ENCODE measurements at places on chromosomes 3 and 15.

GRCh38 chr15:72176743-72177142 is 20.8 kb downstream of the GRAMD2A start:
- DNase-seq: no peak

DNA sequence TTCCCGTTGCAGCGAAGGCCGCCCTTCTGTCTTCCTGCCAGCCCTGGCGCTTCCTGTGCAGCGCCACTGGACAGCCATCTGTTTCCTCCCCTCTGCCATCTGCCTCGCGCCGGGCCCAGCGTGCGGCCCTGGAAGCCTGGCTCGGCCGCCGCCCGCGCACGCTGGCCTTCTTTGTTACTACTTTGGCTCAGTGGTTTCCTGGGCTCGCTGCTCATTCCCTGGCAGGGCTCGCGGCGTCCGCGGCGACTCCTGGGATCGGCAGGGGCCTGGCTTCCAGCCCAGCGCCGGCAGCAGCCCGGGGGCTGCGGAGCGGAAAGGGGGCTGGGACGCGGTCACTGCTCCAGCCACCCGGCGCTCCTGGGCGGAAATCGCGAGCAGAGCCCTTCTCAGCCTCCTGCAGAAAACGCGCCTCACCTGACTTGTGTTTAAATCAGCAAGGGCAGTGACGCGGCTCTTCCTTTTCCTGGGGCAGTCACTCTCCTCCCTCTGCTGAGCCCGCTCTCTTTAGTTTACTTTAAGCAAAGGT is 10.0 kb downstream of the CMTM7 start:
- no peak for DNase-seq

GRCh38 chr15:50390554-50391264 is 33.5 kb upstream of the USP8 start:
- no peak for DNase-seq

GRCh38 chr3:126355251-126355650 is 2.0 kb downstream of the KLF15 start:
- DNase-seq: no peak

- DNase-seq: no peak
Measured at GRCh38 chr15:44009038-44009437, 182.2 kb downstream of the WDR76 start.

- no peak for DNase-seq
Measured at GRCh38 chr3:115072265-115073021, 74.6 kb downstream of the ZBTB20 start.

DNA sequence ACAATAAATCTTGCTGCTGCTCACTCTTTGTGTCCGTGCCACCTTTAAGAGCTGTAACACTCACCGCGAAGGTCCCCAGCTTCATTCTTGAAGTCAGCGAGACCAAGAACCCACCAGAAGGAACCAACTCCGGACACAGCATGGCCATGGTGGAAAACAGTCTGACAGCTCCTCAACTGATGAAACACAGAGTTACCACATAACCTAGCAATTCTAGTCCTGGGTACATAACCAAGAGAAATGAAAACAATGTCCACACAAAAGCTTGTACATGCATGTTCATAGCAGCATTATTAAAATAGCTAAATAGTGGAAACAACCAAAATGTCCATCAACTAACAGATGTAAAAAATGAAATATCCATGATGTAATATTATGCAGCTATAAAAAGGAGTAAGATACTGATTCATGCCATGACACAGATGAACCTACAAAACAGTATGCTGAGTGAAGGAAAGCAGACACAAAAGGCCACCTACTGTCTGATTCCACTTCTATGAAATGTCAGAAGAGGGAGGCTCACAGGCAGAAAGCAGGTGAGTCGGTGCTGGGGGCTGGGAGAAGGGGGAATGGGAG is 36.8 kb downstream of the VGLL4 start:
- no peak for DNase-seq

- no peak for DNase-seq
Measured at GRCh38 chr3:38022301-38022700, 7.1 kb downstream of the PLCD1 start.

- no peak for DNase-seq
Measured at GRCh38 chr3:53168175-53168923, 7.3 kb downstream of the PRKCD start.

DNA sequence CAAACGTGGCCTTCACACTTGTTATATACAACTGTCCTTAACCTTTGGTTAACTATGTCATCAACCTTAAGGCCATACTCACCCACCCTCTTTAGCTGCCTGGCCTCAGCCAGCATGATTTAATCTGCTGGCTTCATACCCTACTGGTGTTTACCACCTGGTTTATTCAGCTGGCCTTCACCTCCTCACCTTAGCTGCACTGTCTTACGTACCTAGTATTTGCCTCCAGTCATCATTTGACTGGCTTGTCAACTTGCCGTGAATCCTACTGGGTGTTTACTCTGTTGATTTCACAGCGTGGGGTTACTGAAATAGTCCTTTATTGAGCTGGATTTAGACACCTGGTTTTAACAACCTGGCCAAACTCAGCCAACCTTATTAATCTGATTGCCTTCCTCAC is 102.8 kb downstream of the IL12A start:
- DNase-seq: no peak

GRCh38 chr3:80263260-80263659 is 495.5 kb upstream of the ROBO1 start:
- no peak for DNase-seq

- peak; percentile 21 for DNase-seq
Measured at GRCh38 chr15:91049378-91050127, 27.2 kb upstream of the VPS33B start.

GRCh38 chr3:185880600-185880999 is 55.8 kb upstream of the IGF2BP2 start:
- no peak for DNase-seq

DNA sequence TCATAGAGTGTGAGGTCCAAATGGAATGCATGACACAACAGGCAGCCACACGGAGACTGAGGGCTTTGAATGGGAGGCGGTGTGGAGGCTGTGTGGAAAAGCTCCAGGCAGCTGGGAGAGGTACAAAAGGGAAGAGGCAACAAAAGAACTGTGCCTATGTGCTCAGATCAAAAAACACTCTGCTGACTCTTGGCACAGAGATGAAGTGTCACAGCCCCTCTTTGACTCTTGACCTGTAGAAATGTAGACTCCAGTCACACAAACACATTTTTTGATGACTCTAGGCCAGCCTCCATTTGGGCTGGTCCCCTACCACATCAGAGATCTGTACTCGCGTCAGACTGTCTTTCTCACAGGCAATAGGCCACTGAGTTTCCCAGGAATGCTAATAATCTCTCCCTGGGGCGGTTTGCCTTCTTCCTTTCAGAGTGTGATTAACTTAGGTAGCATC is 456.0 kb downstream of the TUSC7 start:
- DNase-seq: no peak

- no peak for DNase-seq
Measured at GRCh38 chr3:131082871-131083863, 56.5 kb downstream of the NEK11 start.
